Thymus (tissue), 14 donors: ENCODE measurements at places on chromosomes 2 and 18. TPM values are rescaled to one million over a fixed set of nuclear protein-coding genes. Genes with fewer than 3 reads are reported as not detected.
A peak's percentile ranks its signal among the peaks of the same experiment; 100 is the strongest.

DNA sequence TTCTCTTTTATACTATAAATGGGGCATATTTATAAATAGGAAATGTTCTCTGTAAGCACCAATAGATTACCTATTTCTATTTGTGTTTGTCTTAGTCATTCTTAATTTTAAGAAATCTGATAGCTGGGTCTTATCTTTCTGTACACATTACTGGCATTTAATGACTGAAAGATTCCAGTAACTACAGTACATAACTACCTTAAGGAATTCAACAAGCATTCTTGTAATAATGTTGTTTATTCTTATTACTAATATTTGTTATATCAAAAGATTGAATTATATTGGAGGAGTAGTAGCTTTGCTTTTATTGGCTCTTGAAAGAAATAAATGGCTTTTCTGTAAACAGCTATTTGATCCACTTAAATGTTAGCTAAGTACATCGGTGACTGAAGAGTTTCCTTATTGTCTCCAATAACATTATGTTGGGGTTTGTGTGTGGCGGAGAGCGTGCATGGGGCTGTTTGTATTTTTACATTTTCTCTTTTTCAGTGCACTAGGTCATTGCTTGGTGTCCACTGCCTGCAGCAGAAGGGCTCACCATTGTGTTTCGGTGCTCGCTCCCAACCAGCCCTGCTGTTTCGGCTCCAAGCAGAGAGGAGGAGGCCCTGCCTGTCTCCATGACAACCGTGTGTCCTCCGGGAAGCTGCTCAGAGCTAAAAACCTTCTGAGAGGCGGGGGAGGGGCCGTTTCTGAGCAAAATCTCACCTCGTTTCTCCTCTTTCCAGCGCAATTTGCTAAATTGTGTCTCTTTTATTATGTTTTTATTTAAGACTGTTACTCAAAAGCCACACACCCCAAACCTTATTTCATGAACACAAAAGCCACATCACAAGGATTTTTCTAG, 112.5 kb upstream of the SLC38A11 start:
- H3K4me1 ChIP-seq, result peaks cover 9% of the 10 kb centered on the region
- peak; percentile 43 for DNase-seq
- peak overlapping the region; percentile 41 for H3K27ac ChIP-seq
- H3K4me3 ChIP-seq, result no peak overlapping the region
- no peaks in the 10 kb centered on the region for H3K27me3 ChIP-seq
- H3K36me3 ChIP-seq, result no peaks in the 10 kb centered on the region

DNA sequence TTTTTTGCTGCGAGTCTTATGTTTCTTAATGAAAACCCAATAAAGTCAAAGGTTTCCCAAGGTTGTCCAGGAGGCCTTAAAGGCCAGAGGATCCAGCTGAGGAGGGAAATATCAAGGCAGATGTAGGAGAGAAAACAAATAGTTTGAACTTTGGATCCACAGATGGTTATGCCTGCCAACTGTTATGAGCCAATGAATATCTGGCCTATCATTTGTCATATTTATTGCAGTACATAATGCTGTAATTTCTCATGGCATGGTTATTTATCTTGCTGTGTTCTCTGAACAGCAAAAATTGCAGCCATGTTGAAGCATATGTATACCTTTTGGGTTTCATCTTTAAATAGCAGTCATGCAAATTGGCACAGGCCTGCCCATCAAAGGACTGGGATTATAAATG, 38.2 kb upstream of the CAVIN2 start:
- no peak for DNase-seq
- H3K4me3 ChIP-seq, result no peak overlapping the region
- no peaks in the 10 kb centered on the region for H3K4me1 ChIP-seq
- no peaks in the 10 kb centered on the region for H3K27me3 ChIP-seq

DNA sequence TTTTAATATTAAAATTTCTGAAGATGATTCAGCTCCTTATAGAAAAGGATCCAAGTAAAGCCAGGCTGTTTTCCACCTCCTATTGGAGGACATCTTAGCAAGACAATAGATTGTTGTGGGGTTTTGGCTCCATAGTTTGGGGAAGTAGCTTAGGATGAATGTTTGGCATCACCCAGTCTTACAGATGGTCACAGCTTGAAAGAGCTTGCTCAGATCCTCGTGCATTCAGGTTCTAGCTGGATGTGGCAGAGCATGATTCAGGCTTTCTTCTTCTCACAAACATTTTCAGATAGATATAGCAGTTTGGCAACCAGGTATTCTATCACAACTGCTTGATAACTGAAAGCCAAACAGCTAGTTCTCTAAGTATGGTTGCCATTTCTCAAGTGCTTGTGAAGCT, 23.6 kb upstream of the PDCL3 start:
- H3K4me3 ChIP-seq, result no peak overlapping the region
- no peaks in the 10 kb centered on the region for H3K36me3 ChIP-seq
- H3K27me3 ChIP-seq, result no peaks in the 10 kb centered on the region

DNA sequence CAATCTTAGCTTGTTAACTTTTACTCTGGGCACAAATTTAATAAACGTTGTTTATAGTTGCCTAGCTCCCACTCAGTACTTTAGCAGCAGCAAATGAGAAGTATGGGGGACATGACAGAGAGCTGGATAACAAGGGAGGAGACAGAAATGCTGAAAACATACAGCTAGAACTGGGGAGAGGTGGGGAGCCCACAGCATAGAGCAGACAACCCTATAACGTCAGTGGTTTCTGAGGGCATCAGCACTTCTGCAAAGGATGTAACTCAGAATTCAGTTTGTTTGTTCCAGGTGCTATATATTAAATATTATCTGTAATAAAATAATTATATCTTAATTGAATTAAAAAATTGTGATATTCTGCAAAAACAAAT, 1098.7 kb upstream of the FANCL start:
- H3K27ac ChIP-seq, result no peak overlapping the region
- H3K36me3 ChIP-seq, result no peaks in the 10 kb centered on the region
- DNase-seq, result no peak

DNA sequence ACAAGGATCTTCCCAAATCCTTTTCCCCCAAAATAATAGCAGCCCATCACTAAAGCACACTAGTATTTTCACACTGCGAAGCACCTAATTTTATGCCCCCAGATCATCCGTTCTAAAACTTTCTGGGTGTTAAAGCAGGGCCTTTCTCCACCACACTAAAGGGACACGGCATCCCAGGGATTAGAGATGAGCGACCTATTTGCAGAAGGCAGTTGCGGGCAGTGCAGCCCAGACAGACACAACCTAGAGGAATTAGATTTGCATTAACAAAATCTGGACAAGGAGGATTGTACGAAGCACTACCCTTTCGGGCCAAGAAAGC, 402 bp downstream of the OSGEPL1 start:
- no peaks in the 10 kb centered on the region for H3K27me3 ChIP-seq

GRCh38 chr18:43507842-43508481, 230.7 kb upstream of the SYT4 start:
- H3K4me3 ChIP-seq, result no peak overlapping the region
- no peak for DNase-seq
- H3K27ac ChIP-seq, result no peak overlapping the region
- no peaks in the 10 kb centered on the region for H3K36me3 ChIP-seq

DNA sequence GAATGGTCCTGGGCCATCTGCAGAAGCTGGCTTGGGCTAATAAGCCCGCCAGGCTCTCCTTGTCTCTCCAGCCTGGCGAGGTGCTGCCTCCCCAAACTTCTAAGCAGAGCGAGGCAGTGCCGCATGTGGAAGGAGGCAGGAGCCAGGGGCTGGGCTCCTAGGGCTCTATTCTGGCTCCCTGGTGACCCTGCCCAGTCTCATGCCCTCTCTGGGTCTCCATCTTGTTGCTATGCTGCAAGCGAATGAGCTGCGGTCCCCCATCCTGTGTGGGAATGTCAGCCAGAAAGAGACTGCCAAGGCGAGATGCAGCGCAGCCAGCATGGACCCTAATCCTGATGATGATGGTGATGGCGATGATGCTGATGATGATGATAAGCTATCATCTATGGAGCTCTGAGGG, 48.7 kb downstream of the TNS1 start:
- H3K4me1 ChIP-seq, result peaks cover 8% of the 10 kb centered on the region
- no peaks in the 10 kb centered on the region for H3K36me3 ChIP-seq
- no peak for DNase-seq

DNA sequence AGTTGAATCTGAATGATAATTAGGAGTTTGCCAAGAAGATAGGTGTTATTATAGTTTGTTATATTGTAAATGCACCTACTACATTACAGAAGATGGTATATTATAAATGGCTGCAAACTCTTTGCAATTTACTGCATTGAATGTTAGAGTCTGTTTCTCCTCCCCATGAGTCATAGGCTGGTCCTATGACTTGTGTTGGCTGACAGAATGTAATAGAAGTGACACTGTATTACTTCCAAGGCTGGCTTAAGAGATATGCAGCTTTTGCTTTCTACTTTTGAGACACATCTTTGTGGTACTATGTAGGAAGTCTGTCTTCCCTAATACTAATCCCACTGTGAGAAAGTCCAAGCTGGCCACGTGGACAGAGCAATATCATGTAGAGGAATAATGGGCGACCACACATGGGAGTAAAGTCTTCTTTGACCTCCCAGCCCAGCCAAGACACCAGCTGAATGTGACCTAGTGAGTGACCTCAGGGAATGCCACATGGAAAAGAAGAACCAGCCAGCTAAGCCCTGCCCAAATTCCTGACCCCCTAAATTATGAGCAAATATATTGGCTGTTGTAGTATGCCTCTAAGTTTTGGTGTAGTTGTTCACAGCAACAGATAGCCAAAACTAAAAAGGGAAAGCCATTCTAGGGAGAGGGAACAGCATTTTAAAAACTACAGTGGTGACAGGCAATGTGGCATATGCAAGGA, 6.8 kb upstream of the DDX1 start:
- no peaks in the 10 kb centered on the region for H3K4me1 ChIP-seq
- no peaks in the 10 kb centered on the region for H3K36me3 ChIP-seq
- no peak overlapping the region for H3K4me3 ChIP-seq

- no peak overlapping the region for H3K27ac ChIP-seq
- no peaks in the 10 kb centered on the region for H3K27me3 ChIP-seq
- H3K4me1 ChIP-seq, result peaks cover 4% of the 10 kb centered on the region
- no peak overlapping the region for H3K4me3 ChIP-seq
- no peaks in the 10 kb centered on the region for H3K36me3 ChIP-seq
Observed at GRCh38 chr2:136361521-136361920, 243.6 kb upstream of the CXCR4 start.

DNA sequence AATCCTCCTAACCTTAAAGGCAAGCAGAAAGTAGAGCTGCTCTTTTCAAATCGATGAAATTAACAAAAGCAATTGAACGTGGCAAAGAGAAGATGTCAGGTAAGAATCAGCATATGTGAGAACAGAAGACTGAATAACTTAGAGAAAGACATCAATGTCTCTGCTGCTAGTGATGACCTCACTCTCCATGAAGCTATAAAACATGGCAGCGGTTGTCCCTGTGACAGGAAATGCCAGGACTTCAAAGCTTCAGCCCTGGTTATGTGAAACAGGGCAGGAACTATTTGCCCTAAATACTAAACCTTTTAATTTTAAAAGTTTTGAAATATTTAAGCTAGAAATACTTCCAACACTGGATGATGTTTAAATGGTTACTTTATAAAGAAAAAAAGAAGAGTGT, 383.7 kb downstream of the XIRP2 start:
- no peaks in the 10 kb centered on the region for H3K4me1 ChIP-seq
- DNase-seq, result no peak
- no peak overlapping the region for H3K4me3 ChIP-seq
- no peaks in the 10 kb centered on the region for H3K27me3 ChIP-seq

GRCh38 chr2:45184606-45185005, 175.4 kb upstream of the SIX2 start:
- no peak overlapping the region for H3K27ac ChIP-seq
- no peak overlapping the region for H3K4me3 ChIP-seq
- DNase-seq, result no peak

GRCh38 chr18:49189772-49190171, 239.0 kb upstream of the SMAD7 start:
- no peaks in the 10 kb centered on the region for H3K36me3 ChIP-seq
- no peaks in the 10 kb centered on the region for H3K27me3 ChIP-seq
- no peak for DNase-seq
- no peaks in the 10 kb centered on the region for H3K4me1 ChIP-seq
- H3K4me3 ChIP-seq, result no peak overlapping the region

DNA sequence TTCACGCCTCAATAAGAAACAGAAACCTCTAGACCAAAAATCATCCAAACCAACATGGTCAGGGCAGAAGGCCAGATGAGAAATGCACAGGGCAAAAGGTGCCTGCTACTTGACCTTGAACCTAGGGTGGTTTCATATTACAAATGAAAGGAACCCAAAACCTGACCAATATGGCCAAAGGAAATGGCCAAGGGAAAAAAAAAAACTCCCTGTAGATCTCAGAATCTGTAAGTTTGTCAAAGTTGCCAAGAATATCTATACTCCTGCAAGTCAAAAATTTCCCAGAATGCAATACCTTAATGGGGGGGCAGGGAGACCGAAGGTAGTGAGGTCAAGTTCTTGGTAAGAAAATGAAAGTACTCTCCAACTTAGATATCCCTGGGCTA, 47.2 kb downstream of the HIBCH start:
- no peak overlapping the region for H3K4me3 ChIP-seq
- H3K4me1 ChIP-seq, result no peaks in the 10 kb centered on the region
- no peak for DNase-seq
- no peak overlapping the region for H3K27ac ChIP-seq

DNA sequence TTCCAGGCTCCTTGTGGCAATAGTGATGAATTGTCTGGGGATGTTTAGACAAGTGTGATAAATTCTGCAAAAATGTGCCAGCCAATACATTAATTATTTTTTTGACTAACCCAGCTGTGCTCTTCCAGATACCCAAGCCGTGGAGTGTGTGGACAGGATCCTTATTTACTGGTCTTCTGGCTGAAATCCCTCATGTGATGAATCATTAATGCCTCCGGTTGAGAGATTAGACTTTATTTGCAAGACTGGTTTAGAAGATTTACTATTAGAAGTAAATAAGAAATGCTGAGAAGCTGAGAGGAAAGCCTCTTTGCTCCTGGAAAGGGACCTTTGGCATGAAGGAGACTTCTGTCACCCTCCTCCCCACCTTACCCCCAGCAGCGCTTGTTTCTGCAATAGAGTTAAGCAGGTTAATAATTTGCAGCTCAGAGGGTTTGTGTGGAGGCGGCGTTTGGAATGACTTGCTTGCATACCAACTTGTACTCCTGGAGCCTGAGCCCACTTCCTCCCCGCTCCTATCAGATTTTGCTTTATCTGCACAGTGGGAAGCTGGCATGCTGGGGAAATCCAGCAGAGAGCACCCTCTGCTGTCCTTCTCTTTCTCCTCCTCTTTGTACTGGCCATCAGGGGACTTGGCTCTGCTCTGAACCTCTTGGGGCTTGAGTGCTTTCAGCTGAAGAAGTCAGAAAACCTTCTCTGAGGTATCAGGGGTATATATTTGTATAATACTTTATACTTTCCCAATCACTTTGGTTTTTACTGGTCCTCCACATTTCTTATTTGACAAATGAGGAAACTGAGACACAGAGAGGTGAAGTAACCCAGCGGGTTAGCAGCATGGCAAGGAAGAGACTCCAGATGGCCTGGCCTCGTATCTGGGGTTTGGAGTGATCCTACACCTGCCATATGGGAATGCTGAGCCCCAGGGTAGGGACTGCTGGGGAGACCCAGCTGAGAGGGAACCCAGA, 16.3 kb downstream of the SLC3A1 start:
- no peaks in the 10 kb centered on the region for H3K4me1 ChIP-seq
- DNase-seq, result no peak

GRCh38 chr18:74266161-74266560, 25.6 kb downstream of the CYB5A start:
- no peak for DNase-seq
- peaks cover 9% of the 10 kb centered on the region for H3K36me3 ChIP-seq
- H3K27ac ChIP-seq, result no peak overlapping the region
- H3K27me3 ChIP-seq, result no peaks in the 10 kb centered on the region

ALPG gene
- 0.24 TPM for total RNA-seq

TGFA gene
- total RNA-seq, result 1.6 TPM

MMADHC gene
- 131 TPM for total RNA-seq

PFN4 gene
- 0.90 TPM for total RNA-seq

IL18RAP gene
- 3.7 TPM for total RNA-seq

PARD6G gene
- total RNA-seq, result 4.7 TPM

YES1 gene
- total RNA-seq, result 19.0 TPM

SCN1A gene
- total RNA-seq, result 0.09 TPM

SPP2 gene
- total RNA-seq, result 0.05 TPM

KCNJ13 gene
- 0.24 TPM for total RNA-seq
